ENCODE measurements at places on chromosomes 13 and 19. TPM values are rescaled to one million over a fixed set of nuclear protein-coding genes. Genes with fewer than 3 reads are reported as not detected.

GRCh38 chr19:32168111-32168510 lies 177.3 kb upstream of the ZNF507 start:
- DNase-seq: no peak

- DNase-seq: no peak
These were observed 56.6 kb downstream of the MBNL2 start for GRCh38 chr13:97278435-97279411.

DNA sequence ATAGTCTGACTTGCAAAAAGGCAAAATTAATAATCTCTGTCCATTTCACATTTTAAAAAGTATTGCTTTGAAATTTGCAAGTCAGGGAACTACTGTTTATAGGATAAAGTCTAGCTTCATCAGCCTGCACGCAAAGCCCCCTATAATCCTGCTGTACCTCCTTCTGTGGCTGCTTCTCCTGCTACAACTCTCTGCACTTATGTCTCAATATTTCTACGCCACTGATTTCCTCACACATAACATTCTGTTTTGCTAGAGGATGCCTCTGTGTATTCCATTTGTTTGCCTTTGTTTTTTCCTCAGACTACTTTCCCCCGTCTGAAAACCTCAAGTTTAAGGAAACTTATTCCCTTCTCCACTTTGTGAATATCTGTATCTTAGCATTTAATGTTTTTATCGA lies 389.9 kb downstream of the RFC3 start:
- DNase-seq: no peak

DNA sequence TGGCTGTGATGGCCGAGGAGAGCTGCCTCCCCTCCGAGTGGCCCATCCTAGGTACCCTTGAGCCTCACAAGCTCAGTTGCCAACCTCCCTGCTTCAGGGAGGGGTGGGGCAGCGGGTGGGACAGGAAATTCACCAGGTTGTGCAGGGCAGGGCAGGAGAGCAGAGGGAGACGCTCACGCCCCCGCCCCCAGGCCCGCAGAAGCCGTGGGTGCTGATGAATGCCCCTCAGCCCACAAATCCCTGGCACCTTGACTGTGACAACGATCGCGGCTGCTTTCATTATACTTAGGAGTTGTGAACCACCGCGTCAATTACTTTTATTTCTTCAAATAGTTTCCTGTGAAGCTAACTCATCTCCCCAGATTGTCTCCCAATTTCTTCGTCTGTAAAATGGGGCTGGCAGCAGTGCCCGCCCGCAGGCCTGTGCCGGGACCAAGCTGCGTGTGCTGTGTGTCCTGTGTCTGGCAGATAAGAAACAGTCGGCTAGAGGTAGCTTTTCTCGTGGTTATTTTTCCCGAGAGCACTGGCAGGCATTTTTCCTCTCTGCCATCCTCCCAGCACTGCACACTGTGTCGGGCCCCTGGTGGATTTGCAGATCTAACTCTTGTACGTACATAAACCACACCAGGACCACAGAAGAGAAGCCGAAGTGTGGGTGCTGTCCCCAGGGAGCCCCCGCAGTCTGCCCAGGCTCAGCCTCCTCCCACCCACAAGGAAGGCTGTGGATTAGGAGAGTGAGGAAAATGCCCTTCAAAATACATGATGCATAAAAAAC lies 7.9 kb upstream of the RASA3 start:
- DNase-seq: no peak

ZNF266 gene
- total RNA-seq: 25.7 TPM

RETN gene
- total RNA-seq: 59.2 TPM

GPR183 gene
- total RNA-seq: 4.2 TPM
